ENCODE measurements at places on chromosomes 7 and 10.

DNA sequence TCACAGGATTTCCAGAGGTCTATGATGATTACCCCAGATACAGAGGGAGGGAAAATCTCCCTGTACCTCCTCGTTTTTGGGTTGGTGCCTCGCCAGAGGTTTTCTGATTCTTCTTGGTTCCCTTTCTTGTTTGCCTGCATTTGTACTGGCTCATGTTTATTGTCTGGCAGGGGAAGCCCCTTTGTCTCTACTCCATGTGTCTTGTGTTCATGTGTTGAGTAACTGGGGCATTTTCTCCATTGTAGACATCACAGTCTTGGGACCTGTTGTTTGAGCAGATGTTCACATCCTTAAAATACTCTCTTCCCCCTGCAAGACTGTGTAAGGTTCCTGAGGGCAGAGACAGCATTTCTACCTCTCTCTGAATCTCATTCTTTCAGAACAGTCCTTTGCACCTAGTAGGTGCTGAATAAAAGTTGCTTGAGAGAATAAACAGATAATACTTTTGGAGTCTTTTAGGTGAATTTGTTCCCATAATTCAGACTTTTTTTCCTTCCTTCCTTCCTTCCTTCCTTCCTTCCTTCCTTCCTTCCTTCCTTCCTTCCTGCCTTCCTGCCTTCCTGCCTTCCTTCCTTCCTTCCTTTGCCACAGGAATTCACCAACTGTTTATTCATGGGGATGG lies 25.1 kb downstream of the CDK14 start:
- no peak for DNase-seq

GRCh38 chr7:66119245-66119850 lies 4.7 kb downstream of the CRCP start:
- no peak for DNase-seq

DNA sequence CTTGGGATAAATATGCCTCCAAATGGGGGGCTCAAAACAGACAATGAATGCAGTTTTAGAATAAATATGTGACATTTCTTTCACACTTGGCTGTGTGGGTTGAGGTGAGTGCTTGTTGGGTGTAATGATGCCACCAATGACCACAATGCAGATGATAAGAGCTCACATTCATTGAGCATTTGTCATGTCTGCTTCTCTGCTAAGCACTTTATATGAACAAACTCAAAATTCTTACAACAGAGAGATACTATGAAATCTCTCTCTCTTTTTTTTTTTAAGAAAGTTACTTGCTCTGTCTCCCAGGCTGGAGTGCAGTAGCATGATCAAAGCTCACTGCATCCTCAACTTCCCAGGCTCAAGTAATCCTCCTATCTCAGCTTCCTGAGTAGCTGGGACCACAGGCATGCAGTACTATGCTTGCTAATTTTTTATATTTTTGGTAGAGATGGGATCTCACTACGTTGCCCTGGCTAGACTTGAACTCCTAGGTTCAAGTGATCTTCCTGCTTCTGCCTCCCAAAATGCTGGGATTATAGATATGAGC lies 185.4 kb downstream of the JCAD start:
- DNase-seq: no peak

- no peak for DNase-seq
Observed at GRCh38 chr10:48552946-48553564, 51.8 kb downstream of the ARHGAP22 start.

- no peak for DNase-seq
Observed at GRCh38 chr7:68792351-68792750, 805.9 kb upstream of the AUTS2 start.

- DNase-seq: no peak
Observed at GRCh38 chr10:58894929-58895328, 281.5 kb upstream of the PHYHIPL start.

GRCh38 chr10:122012731-122013130 lies 23.8 kb downstream of the TACC2 start:
- no peak for DNase-seq

- DNase-seq: no peak
Observed at GRCh38 chr10:116798859-116799258, 50.4 kb upstream of the ENO4 start.

- no peak for DNase-seq
Observed at GRCh38 chr7:45712872-45713668, 138.9 kb downstream of the ADCY1 start.

- no peak for DNase-seq
Observed at GRCh38 chr10:80938903-80939302, 401.2 kb downstream of the SH2D4B start.

DNA sequence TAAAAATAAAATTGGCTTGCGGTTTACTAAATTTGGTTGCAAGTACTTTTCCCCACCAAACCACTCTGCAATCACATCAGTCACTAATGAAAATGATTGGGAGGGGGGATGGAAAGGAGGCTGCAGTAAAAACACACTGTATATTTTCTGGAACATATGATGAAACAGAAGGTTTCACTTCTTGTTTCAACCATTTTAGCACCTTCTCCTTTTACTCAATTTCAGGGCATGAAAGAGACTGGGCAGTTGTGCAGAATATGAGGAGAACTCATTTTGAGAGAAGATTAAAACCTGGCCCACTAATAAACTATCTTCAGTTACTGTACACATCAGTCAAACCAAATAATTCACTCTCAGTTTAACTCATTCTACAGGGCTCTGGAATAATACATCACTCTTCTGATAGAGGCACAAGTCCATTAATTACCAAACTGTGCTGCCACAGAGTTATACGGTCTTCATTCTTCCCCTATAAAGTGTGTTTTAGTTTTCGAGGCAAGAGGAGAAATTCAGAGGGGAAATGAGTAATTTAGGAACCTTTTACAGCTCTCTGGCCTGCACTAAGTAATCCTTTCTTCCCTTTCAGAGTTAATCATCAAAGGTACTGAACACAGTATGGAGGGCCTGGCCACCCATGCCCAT lies 25.5 kb downstream of the JAZF1 start:
- DNase-seq: no peak

DNA sequence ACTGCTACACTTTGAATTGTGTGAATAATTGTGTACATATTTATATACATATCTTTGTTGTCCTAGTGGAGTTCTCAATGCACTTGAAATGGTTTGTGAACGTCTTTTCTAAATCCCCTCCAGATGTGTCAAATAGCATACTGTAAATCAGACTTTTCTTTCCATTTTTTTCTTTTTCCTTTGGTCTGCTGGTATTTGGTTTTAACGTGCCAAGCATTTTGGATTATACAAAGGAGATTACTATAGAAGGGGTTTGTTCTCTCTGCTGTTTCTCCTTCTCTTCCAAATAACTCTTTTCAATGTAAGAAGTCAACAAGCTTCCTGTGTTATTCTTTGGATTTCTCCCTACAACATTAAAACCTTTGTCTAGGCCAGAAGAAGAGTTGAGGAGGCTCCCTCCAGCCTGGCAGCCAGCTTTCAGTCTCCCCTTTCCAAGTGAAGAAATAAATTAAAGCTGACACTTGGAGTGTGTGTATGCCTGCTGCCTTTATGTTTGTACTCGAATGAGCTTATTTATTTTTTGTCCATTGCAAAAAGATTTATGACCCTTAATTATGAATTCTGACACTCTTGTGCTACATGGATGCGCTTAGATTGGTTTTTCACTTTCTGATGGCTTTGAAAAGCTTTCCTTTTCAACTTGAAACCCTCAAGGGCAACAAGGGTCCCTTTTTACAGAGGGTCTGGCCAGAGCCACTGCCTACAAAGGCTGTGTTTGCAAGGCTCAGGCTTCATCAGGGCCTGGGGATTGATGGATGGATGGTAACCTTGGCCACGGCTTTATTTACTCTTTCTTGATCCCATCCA lies 107.8 kb downstream of the RAB18 start:
- DNase-seq: no peak

All from activated CD4-positive, alpha-beta T cell treated with anti-CD3 and anti-CD28 coated beads, Interleukin-2, amount 50 U/mL, for 4 hours (primary cell).